Activated CD4-positive, CD25-positive, alpha-beta regulatory T cell (primary cell): ENCODE measurements at places on chromosomes 11 and 22.

DNA sequence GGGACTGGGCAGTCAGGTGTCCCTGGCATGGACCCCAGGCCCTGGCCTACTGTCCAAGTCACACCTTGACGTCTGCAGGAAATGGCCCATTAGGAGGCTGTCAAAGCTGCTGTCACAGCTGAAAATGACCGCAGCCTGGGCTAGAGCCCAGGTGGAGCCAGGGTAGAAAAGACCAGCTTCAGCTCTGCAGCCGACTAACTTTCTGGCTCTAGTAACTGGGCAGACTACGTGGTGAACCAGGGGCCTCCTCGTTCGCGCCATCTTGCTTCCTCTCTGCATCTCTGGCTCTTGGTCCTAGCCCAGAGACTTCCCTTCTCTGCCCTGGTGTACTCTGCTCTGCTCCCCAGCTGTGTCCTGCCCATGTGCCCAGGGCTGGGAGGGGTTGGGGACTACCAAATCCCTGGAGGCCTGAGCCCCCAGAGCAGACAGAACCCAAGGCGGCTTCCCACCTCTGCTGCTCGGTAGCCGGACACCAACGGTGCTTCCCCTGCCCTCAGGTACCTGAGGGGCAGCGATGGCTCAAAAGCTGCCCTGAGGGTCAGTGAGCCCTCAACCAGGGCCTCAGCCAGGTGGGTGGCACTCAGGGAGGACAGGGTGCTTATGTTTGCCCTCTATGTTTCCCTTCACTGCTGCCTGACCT is 19.7 kb downstream of the SART1 start:
- DNase-seq = no peak

- DNase-seq = no peak
These were observed 37.3 kb downstream of the ABCC8 start for GRCh38 chr11:17439316-17439782.

GRCh38 chr22:19664406-19664805 is 49.9 kb upstream of the SEPTIN5 start:
- no peak for DNase-seq

DNA sequence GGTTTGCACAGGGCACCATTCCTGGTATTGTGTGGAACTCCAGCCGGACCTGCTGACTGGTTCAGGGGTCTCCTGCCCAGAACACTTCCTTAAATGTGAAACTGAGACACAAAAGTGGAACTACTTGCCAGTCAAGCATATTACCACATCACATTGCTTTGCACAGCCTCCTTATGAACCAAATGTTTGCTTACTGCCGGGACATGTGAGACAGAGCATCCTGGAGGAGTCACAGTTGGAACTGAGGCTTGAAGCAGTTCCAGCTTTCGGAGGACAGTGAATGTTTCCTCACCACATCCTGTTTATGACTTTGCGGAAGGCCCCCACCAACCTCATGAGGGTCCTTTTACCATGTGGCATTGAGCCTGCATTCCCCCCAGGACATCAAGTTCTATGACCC is 105.8 kb upstream of the ARHGAP42 start:
- DNase-seq = no peak

DNA sequence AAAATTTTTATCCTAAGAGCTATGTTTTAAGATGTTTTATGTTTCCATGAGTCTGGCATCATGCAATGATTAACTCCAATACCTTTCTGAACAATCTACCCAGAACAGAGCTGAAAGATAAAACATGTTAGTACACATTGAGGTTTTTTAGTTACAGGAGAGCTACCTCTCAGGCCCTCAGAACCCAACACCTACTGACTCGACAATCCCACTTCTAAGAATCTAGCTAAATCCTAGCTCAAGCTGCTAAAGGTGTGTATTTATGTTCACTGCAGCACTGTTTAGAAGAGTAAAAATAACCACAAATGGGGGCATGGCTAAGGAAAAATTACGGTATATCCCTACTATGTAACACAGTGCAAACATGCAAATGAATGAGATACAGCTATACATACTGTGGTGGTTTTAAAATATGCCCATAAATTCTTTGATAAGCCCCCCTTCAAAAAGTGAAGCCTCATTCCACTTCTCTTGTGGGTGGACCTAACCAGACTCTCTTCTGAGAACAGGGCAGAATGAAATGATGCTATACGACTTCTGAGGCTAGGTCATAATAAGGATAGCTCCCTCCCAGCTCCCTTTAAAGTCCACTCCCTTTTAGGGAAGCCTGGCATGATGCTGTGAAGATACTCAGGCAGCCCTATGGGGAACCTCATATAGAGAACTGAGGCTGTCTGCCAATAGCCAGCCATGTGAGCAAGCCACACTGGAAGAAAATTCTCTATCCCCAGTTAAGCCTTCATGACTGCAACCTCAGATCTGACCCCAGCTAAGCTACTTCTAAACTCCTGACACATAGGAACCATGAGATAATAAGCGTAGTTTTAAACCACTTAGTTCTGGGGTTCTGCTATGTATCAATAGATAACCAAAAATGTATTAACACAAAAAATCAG is 29.5 kb downstream of the TMEM123 start:
- DNase-seq = no peak

- no peak for DNase-seq
These were observed 38.8 kb downstream of the RPUSD4 start for GRCh38 chr11:126172596-126173038.

DNA sequence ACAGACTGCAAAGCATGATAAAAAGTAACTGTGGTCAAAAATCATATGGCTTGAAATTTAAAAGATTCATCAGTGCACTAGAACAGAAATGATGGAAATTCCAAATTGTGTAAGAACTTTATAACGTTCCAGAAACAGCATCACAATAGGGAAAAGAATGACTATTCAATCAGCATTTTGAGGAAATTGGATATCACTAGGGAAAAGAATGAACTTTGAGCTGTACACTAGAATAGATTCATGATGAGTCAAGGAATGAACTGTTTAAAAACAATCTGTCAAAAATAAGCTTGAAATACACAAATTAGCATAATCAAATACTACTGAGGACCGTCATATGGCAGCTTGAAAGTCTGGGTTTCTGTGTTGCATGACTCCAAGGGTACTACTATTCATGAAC is 20.5 kb upstream of the HEPHL1 start:
- no peak for DNase-seq

DNA sequence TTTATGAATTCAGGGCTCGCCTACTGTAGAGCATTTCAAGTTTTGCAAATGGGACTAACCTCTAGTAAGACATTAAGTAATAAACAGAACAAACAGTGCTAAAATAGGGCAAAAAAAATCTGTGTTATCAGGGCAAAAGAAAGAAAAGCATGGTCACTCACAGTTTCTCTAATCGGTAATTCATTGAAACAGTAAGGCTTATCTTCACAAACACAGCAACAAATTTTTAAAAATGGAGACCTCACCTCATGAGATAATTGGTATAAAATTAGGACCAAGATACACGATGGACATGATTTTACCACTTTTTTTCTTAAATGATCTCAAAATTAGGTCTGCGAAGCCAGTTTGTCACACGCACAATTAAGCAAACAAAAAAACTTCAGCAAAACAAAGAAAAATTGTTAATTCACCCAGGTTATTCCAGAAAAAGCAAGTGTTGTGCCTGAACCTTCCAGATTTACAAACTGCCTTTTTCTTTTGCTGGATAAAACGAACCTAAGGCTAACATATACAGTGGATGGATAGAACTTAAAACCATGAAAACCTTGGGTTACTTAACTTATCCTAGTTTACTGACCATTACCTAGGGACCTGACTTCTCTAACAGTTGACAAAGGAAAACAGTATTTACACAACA is 1.4 kb downstream of the TMEM123 start:
- no peak for DNase-seq

GRCh38 chr11:7894251-7894650 is 36.8 kb downstream of the OR10A6 start:
- no peak for DNase-seq

DNA sequence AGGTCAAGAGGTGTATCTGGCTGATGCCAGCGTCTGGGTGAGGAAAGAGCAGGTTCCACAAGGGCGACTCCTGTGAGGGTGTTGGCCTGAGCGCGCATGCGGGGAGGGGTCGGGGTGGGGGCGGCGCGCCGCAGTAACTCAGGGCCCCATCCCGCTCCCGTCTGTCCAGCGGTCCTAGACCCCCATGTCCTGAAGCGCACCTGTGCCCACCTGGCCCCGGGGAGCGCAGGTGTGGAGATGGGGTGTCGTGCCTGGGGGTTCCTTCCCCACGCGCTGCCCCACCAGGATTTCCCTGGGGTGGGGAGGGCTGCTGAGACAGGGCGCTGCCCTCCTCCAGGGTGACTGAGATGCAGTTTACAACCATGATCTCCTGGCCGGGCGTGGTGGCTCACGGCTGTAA is 20.9 kb downstream of the RNH1 start:
- DNase-seq = no peak

DNA sequence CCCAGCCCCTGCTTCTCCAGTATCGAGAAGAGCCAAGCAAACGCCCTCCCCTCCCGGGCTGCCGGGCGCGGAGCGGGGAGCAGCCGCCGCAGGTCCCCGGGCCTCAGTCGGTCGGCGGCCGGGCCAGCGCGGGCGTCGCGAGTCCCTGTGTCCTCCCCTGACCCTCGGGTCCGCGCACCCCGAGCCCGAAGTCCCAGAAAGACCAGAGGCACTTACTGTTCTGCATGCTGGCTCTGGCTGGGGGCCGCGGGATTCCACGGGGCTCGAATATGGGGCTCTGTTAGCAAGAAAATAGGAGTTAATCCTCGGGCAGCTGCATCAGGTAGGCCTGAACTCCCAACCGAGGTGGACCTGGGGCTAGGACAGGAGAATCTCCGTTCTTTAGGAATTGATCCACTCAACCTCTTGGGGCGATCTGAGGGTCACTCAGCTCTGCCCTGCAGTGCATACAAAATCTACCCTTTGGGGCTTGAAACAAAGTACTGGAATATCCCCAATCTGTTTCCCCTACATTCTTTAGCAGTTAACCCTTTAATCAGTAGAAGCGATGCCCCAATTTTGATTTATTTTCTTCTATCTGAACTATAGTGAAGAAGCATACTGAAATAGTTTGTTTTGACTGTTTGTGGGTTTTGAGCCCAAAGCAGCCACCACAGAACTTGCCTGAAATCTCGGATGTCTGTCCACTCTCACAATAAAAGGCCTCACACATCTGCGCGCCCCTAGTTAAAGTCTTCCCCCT is 4.8 kb downstream of the PAX6 start:
- no peak for DNase-seq

DNA sequence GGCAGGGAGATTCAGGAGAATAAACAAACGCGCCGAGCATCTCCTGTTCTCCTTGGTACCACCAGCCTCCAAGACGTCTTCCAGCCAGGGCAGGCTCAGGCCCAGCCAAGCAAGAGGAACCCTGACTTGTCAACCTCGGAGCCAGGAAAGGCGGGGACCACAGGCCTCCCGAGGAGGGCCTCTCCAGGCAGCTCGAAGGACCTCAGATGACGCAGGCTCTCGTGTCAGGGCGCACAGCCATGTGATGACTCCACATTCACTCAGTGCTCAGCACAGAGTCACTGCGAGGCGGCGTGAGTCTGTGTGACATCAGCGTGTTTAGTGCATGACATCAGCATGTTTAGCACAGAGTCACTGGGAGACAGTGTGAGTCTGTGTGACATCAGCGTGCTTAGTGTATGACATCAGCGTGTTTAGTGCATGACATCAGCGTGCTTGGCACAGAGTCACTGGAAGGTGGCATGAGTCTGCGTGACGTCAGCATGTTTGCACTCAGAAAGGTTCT is 241.4 kb downstream of the BRD1 start:
- DNase-seq = no peak

DNA sequence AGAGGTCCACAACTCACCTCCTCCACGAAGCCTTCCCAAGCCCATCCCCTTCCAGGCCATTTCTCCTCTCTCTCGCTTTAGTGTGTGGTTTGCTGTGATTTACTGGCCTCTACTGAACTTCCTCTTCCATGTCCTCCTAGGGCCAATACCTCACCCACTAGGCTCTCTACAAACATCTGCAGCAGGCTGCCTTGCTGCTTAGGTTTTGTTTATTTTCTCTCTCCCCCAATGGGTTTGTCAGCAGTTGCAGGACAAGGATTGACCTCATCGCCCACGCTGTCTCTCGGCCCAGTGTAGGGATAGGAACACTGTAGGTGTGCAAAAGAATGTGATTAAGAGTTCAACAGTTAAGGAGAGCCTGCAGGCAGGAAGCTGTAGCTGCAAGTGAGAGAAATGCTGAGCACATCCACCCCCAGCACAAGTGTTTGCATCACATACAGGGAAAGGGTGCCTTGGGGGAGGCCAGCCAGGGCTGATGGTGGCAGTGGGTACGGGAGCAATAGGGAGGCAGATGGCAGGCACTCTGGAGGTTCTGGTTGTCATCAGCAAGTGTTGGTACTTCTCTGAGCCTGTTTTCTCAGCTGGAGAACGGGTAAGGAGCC is 1.4 kb downstream of the PC start:
- no peak for DNase-seq

GRCh38 chr22:40400159-40400558 is 29.8 kb downstream of the SGSM3 start:
- DNase-seq = no peak

GRCh38 chr11:67416416-67417335 is 1.2 kb downstream of the CARNS1 start:
- DNase-seq = peak; percentile 81

DNA sequence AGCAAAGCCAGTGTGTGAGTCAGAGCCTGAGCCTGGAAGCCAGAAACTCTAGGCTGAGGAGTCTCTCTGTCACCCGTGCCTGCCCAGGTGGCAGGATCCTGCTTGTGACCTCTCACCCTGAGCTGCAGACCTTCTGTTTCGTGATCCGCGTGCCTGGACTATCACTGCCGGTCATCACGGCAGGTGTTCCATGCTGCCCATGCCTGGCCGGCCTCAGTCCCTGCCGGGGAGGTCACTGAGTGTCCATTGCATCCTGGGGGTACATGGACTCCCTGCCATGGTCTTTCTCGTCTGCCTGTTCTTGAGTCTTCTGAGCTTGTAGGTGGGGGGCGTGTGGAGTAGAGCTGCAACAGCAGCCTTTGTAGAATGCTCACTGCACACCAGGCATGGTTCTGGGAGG is 1032.4 kb downstream of the TBC1D22A start:
- DNase-seq = no peak

GRCh38 chr11:68780829-68781228 is 29.5 kb upstream of the TESMIN start:
- no peak for DNase-seq

DNA sequence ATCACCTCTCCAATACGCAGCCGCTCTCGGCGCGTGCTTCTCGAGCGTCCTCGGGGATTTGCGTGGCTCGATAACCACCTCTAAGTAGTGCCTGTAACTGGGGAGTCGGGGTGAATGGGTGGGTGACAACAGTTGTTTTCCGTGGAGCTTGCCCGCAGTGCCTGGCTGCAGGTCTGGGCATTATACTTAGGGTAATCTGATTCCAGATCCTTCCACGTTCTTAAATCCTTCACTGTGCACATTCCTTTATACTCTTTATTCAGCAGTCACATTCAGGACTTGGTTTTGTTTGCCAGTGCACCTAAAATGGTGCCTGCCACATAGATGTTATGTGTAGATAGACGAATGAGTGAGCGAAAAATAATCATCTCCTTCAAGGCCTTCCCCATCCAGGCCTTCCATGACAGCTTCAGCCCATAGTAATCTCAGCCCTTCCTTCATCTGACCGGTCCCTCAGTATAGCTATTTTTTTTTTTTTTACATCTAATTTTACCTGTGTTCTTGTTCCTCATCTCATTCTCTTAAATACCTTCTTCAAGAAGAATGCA is 602 bp downstream of the NAT10 start:
- DNase-seq = no peak
